ENCODE measurements at places on chromosomes 6 and 20.

DNA sequence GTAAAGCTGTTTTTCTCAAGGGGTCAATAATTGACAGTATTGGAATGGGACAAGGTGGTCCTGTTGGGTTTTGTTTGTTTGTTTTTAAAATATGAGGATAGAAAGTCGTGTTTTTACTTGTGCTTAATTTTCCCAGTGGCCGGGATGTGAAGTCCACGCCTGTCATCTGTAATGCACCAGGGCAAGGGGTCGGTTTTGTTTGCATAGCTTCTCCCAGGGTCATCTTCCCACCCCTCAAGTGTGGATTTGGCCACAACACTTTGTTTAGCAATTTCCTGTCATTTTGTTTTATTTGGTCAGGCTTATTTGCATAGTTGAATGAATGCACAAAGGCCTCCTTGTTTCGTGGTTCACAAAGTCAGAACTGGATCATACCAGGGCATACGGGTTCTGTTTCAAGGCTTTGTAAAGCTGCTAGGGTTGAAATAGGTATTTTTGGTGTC, 29.8 kb downstream of the SYNJ2 start:
- DNase-seq, result no peak

DNA sequence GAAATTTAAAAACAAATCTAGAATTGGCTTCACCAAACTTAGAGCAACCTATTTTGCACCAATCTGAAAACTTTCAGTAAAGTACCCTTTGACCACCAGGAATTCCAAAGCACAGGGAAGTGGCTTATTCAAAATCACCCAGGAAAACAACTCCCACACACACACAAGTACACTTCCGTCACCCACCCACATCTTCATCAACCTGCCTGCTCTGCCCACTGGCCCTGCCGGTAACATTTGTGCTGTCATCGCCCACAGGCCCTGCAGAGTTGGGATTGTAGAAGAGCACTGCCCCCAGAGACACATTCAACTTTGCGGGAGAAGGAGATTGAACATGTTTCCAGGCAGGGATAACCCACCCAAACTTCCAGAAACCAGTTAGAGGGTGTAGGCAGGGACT, 19.3 kb upstream of the SCML4 start:
- no peak for DNase-seq

DNA sequence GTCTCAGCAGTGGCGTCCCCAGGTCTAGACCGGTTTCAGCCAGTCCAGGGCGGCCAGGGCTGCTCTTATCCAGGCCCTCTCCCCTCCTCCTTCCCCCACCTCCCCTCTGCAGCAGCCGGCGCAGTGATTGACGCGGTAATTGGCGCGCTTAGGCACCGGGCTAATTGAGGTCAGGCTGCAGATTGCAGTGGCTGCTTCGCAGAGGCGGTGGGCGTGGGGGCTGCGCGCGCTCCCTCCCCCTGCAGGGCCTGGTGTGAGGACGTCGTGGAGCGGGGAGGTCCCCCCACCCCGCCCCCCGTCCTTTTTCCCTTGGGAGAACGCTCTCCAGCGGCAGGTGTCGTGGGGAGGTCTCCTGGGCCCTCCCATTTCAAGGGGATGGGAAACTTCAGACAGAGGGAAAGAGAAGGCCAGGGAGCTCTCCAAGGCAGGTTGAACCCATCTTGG, 70.4 kb upstream of the BLCAP start:
- DNase-seq, result no peak

DNA sequence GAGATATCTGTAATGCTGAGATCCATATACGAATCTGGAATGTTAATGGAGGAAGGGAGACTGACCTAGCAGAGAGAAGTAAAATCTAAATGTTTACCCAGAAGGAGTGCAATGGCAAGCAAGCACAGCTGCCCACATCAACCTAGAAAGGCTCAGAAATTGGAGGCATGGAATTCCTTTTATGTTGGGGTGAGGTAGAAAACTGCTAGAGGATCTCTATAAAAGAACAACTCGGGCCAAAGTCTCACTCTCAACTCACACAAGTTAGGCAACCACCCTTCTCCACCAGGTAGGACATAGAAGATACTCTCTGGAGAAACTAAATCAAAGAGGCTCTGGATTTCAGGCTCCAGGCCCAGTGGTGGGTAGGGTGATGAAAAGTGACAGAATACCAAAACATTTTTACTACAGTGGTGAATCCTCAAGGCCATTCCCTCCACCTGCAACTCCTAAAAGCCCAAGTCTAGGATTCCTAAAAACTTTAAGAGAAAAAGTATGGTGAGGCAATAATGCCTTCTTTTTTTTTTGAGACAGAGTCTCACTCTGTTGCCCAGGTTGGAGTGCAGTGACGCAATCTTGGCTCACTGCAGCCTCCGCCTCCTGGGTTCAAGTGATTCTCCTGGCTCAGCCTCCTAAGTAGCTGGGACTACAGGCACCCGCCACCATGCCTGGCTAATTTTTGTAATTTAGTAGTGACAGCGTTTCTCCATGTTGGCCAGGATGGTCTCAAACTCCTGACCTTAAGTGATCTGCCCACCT, 9.5 kb upstream of the ADGRG6 start:
- DNase-seq, result no peak

- no peak for DNase-seq
These were observed 2.1 kb upstream of the NRN1 start for GRCh38 chr6:6008648-6009421.

- no peak for DNase-seq
These were observed 539.2 kb downstream of the MEI4 start for GRCh38 chr6:78192057-78192456.

- no peak for DNase-seq
These were observed 282.7 kb downstream of the TBC1D7 start for GRCh38 chr6:13045676-13046075.

- no peak for DNase-seq
These were observed 52.5 kb downstream of the ARHGAP18 start for GRCh38 chr6:129657483-129657882.

- DNase-seq, result no peak
These were observed 191.7 kb upstream of the RIN2 start for GRCh38 chr20:19566226-19566945.

DNA sequence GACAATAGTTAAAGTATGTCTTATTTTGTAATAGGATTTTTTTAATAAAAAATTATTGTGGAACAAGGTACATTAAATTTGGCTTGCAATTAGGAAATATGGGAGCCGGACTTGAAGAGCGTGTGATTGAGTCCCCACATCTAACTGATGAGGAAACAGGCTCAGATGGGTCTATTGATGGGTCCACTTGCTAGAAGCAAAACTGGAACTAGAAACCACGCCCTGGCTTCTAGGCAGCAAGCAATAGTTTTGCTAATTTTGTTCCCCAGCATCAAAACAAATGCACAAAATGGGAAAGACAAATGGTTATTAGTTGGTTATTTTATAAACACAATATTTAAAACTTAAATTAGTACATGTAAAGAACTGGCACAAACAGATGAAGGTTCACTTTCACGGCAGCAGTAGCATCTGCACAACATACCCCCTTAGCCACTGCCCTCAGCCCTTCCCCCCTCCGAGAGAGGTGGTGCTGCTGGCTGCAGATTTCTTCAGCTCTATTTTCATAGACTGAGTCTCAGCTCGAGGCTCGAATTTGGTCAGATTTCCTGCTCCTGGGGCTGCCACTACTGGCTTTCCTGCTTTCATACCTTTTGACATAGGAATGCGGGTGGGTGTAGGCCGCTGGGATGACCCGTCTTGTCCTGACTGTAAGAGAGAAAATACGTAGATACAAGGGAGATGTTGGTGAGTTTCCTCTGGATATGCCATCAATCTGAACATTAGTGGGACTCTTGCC, 23.8 kb upstream of the TMEM30A start:
- DNase-seq, result no peak

- no peak for DNase-seq
These were observed 49.1 kb downstream of the FAM120B start for GRCh38 chr6:170355661-170356060.

DNA sequence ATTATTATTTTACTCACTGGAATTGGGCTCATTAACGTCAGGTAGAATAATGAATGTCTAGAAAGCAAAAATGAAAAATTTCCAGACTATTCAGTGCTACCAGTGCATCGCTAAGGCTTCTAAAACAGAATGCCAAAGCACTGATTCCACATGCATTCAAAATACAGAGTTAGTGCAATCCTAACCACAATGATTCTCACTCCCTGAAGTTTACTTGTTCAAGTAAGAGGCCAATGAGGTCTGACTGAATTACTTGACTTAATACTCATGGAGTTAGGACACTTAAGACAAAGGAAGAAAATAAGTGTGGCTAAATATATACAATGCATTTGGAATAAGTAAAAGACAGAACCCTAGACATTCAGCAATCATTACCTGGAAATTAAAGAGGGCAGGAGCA, 220.5 kb downstream of the PKHD1 start:
- no peak for DNase-seq

DNA sequence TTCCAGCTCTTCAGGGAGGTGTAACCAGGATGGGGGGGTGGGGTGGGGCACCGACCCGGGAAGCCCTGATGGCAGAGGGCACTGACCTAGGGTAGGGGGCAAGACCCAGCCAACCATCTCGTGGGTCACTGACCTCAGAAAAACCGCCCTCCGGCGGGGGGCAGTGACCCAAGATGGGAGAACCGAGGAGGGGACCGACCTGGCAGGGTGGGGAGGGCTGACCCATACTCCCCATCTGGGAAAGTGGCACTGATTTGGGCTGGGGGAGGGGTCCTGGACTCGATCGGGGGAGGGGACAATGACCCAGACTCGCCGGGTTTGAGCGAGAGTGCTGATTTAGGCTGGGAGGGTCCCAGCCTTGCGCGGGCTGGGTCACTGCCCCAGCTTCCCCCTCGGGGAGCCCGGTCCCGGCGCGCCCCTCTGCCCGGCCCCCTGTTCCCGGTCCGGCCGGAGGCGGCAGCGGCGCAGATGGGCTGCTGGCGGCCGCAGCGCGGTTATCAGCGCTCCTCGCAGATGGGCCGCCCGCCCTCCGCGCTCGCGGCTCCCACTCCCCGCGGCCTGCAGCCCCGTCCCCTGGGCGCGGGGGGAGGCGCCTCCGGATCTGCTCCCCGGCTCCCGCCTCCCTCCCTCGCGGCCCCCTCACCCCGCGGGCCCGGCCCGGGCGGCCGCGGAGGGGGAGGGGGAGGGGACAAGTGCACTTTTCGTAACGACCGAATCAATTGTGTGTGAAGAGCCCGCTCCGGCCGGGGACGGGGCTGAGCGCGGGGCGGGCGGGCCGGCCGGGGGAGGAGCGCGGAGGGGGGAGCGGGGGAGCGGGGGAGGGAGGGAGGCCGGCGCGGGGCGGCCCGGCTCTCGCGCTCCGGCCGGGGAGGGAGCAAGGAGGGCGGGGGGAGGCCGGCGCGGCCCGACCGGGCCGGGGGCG, 2.2 kb downstream of the NOL4L start:
- no peak for DNase-seq

GRCh38 chr6:80579391-80580023, 473.0 kb downstream of the BCKDHB start:
- DNase-seq, result no peak

DNA sequence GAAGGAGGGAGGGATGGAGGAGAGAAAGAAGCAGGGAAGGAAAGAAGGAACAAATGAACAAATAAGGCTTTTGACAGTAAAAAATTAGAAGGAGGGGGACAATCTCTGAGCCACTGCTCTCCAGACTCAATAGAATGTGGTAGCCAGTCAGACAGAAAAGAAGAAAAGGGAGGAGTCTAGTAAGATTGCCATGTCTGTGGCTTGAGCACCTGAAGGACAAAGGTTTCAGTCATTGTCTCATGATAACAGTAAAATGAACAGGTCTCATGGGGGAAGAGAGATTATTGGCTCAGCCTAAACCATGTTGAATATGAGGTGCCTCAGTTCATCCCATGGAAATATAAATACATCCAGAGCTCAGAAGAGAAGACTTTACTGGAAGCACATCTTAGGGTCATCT, 14.0 kb upstream of the LOC128125822 start:
- DNase-seq, result no peak

DNA sequence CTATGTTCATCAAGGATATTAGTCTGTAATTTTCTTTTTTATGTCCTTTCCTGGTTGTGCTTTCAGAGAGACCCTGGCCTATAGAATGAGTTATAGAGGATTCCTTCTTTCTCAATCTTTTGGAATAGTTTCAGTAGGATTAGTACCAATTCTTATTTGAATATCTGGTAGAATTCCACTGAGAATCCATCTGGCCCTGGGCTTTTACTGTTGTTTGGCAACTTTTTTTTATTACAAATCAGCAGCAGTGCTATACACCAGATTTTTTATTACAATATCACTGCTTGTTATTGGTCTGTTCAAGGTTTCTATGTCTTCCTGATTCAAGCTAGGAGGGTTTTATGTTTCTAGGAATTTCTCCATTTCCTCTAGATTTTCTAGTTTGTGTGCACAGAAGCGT, 50.0 kb upstream of the NRSN1 start:
- DNase-seq, result no peak

GRCh38 chr6:143807103-143807772, 35.9 kb upstream of the LTV1 start:
- no peak for DNase-seq

- DNase-seq, result no peak
These were observed 59.3 kb downstream of the DLL1 start for GRCh38 chr6:170231293-170232185.

DNA sequence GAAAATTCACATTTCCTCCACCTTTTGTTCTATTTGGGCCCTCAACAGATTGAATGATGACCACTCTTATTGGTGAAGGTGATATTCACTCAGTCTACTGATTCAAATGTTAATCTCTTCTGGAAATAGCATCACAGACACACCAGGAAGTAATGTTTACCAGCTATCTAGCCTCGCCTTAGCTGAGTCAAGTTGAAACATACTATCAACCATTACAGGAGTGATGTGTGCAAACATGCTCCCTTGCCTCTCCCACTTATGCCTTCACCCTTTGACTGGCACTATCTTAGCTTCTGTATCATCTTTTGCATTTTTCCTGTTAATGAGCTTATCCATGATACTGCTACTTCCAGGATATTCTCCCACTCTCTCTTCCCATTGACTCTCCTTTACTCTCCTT, 191.9 kb downstream of the CENPW start:
- no peak for DNase-seq

GRCh38 chr6:40499215-40499614, 87.9 kb downstream of the LRFN2 start:
- DNase-seq, result no peak

DNA sequence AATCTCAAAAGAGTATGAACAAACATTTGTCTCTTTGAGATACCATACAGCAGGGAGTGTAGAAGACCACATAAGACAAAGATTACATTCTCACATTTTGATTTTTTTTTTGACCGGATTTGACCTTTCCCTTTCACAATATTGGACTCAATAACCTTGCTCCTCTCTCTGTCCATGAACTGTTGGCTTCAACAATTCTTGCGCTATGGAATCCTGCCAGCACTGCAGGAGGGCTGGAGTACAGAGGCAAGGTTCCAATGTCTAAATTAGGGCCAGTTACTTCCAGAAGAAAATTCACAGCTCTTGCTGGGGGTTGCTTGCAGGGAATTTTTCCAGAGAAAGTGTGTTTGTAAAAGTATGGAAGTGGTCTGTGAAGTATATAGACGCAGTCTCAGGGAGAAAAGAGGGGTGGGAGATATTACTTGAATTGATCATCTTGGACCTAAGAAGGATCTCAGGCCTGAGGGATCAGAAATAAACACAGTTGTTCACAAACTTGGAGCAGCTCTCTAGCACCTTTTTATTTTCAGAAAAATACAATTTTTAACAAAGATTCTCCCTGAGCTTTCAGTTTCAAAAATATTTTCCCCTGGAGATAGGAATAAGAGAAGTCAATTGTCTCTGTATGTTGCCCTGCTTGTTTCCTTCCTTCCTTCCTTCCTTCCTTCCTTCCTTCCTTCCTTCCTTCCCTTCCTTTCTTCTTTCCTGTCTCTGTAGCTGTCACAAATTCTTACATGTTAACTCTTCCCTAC, 765.9 kb downstream of the BCKDHB start:
- DNase-seq, result no peak

Data from stimulated activated CD4-positive, alpha-beta T cell treated with anti-CD3 and anti-CD28 coated beads, Interleukin-15, amount 100 ng/mL, for 1 hour (primary cell).